ENCODE measurements at places on chromosomes 7 and 10.
A peak's percentile ranks its signal among the peaks of the same experiment; 100 is the strongest.

DNA sequence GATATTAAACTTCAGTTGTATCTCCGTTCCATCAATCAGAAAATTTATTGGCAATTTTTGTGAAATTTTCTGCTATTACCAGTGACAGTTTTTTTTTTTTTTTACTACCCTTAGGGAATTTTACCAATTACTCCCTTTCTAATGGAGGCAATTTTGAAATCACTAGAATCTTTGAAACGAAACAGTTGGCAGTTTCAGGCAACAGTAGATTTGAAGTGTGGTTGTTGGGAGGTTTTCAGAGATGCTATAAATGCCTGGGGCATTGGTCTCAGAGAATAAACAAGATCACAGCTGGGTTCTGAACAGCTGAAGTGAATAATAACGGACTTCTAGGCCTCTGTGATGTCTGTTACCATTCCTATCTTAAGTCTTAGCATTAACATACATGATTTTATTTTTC lies 535.9 kb upstream of the POT1 start:
- no peak for DNase-seq

GRCh38 chr7:155889636-155890511 lies 77.6 kb upstream of the SHH start:
- DNase-seq, result no peak

- DNase-seq, result no peak
Observed at GRCh38 chr10:817371-817770, 114.1 kb downstream of the LARP4B start.

- no peak for DNase-seq
Observed at GRCh38 chr10:121610798-121611323, 12.6 kb upstream of the FGFR2 start.

- no peak for DNase-seq
Observed at GRCh38 chr10:17227367-17228090, 512 bp upstream of the VIM start.

- DNase-seq, result no peak
Observed at GRCh38 chr10:680745-681144, 8.7 kb downstream of the DIP2C start.

DNA sequence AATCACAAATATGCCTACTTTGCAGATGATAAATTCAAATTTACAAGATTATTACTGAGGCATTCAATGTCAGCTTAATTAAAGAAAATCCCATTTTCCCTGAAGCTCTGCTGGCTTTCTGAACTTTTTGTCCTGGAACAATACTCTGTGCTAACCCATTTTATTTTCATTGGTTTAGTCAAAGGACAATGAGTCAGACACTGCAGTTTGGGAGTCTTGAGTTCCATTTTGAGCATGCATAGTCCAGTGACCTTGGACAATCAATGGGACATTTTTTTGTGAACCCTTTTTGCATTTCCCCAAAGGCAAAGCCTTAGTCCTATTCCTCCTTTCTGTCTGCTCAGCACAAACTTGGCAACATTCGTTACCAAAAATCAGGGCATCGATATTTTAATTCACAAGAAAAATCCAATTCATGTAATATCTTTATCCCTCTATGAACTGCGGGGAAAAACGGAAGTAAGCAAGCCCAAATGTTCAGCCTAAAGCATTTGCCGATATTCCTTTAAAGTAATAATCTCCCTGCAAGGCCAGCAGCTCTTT lies 339.8 kb downstream of the RNLS start:
- no peak for DNase-seq

- no peak for DNase-seq
Observed at GRCh38 chr10:32556783-32557395, 110.9 kb downstream of the CCDC7 start.

DNA sequence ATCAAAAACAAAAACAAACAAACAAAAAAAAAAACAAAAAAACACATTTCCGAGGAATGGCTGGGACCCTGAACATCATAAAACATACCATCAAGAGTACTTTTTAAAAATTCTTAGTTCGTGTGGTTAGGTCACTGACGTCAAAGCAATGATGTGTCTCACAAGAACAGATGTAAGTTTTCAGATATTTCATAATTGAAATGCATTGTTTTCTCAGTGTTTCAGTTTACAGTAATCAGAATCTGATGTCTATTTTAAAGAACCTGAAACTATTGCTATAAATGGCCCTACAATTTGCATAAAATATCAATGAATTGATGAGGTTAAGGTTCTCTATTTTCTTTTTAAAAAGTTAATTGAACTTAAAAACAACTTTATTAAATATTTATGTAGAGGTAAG lies 103.7 kb upstream of the HGF start:
- no peak for DNase-seq

GRCh38 chr7:35253460-35253709 lies 515 bp downstream of the TBX20 start:
- no peak for DNase-seq

GRCh38 chr10:62626079-62626478 lies 178.4 kb upstream of the ADO start:
- DNase-seq, result no peak

DNA sequence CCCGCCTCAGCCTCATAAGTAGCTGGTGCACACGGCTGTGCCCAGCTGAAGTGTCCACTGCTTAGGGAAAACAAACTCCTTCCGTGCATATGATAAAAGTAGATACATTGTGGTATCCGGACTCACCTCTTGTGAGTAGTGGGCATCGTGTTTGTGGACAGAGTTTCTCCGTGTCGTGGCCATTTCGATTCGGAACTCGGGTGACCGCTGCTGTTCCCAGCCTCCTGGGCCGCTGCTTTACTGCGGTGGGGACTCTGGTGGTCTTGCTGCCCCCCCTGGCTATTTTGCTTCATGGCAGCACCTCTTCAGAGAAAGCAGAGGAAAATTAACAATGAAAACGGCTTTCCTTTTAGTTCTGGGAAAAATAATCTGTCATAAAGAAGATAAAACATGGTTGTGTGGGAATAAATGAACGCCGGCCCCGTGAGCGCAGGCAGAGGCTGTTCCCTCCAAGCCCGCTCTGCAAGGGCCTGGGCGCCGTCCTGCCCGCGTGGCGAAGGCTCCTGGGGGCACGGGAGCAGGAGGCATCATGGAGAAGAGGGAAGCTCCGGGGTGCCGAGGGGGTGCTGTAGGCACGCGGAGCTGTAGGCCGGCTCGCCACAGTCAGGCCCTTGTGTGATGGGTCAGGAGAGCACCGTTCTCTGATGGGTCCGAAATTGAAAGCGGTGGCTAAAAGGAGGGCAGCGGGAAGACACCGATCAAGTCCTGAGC lies 107.4 kb downstream of the ACTR3B start:
- no peak for DNase-seq

DNA sequence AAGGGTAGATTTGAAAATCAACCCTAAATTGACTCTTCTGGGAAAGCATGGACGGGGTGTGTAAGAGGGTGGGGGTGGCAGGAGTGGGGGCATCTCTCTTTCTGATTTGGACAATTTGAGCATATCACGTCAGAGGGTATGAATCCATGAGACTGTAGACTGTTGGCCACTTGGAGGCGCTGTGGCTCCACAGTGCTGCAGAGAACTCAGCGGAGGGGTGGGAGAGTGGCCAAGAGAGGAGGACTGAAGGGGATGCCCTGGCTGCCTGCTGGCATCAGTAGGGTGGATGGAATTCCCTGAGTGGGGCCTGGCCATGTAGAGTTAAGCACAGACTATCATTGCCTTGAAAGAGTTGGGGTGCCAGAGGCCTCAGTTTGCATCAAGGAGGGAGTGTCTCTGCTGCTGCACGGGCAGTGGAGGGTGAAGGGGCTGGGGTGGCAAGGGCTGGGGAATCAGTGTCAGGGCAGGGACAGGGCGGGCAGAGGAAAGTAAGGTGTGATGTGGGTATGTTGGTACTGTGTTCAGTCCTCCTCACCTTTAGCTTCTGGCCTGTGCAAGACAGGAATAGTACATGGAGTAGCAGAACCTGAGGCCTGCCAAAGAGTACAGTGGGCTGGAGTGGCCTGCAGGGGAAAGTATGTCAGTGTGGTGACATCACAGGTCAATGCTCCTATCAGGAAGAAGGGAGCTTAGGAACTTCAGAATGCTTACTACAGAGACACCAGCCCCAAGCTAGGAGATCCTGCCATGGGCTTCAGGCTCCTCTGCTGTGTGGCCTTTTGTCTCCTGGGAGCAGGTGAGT lies 133.5 kb upstream of the PRSS58 start:
- no peak for DNase-seq

- DNase-seq, result no peak
Observed at GRCh38 chr10:43219848-43220247, 47.0 kb downstream of the RASGEF1A start.

GRCh38 chr10:123996302-123996701 lies 97.1 kb downstream of the CHST15 start:
- no peak for DNase-seq

GRCh38 chr7:22576612-22577469 lies 76.9 kb upstream of the STEAP1B start:
- no peak for DNase-seq

DNA sequence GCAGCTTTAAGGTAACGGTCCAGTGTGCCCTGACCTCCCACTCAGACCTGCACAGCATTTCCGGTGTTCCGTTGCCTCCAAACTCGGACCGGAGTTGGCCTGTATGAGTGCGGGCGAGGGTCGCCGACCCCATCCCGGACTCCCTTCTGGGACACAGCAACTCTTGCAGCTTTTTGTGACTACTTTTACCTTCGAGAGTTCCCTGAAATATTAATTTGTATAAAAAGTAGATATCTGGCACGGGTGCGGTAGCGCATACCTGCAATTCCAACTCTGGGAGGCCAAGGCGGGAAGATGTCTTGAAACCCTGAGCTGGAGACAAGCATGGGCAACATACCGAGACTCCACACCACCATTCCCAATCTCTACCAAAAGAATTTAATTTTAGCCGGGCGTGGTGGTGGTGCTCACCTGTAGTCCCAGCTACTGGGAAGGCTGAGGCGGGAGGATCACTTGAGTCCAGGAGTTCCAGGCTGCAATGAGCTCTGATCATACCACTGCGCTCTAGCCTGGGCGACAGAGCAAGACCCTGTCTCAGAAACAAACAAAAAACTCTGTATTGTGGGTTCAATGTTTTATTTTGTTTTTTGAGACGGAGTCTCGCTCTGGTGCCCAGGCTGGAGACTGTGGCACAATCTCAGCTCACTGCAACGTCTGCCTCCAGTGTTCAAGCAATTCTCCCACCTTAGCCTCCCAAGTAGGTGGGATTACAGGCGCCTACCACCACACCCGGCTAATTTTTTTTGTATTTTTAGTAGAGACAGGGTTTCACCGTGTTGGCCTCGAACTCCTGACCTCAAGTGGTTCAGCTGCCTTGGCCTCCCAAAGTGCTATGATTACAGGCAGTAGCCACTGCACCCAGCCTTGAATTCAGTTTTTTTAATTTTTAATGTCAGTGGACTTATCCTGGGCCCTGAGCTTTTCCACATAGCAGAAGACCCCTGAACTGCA lies 1.1 kb upstream of the PPP1R35 start:
- no peak for DNase-seq

DNA sequence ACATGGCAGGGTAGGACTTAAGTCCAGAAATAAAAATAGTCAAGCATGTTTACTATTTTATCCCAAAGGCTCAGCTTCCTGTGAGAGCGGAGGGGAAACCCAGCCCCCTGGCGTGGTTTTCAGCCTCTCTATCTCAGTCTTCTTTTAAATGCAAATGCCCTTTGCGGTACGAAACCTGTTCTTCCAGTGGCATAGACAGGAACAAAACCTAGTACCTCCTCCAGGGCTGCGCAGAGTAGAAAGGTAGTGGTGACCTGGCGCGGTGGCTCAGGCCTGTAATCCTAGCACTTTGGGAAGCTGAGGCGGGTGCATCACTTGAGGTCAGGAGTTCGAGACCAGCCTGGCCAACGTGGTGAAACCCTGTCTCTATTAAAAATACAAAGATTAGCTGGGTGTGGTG lies 181.3 kb upstream of the FOXK1 start:
- no peak for DNase-seq

DNA sequence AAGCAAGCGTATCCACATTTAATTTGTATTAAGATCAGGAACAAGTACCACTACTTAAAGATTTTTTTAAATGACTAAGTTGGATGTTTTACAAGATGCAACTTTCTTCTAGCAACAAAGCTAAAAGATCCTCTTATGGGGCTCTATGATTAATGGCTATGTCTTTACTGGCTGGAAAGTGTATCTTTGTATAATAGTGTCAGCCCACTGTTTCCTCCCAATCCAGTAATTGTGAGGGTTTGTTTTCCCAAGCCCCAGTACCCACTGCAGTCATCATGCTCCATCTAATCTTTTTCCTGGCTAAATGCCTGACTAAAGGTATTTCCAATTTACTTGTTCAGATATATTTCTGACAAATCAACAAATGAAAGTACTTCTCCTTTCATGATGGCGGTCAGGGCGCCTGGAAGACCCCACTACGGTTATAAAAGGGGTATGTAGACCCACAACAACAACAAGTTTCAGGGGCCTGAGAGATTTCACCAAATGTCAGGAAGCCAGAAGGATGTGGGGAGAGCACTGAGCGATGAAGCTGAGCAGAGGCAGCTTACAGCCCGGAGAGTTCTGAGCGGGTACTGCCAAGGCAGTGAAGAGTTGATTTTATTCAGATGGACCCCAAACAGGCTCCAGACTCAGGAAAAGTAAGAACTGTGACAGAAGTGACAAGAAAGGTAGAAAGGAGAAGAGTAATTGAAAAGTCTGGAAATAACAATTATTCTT lies 222.6 kb upstream of the KLF14 start:
- no peak for DNase-seq

- DNase-seq, result no peak
Observed at GRCh38 chr10:5782174-5782573, 31.1 kb downstream of the GDI2 start.

GRCh38 chr10:125265579-125265955 lies 105.2 kb upstream of the CTBP2 start:
- DNase-seq, result no peak

- peak; percentile 21 for DNase-seq
Observed at GRCh38 chr10:11863353-11864109, 40.4 kb downstream of the PROSER2 start.

DNA sequence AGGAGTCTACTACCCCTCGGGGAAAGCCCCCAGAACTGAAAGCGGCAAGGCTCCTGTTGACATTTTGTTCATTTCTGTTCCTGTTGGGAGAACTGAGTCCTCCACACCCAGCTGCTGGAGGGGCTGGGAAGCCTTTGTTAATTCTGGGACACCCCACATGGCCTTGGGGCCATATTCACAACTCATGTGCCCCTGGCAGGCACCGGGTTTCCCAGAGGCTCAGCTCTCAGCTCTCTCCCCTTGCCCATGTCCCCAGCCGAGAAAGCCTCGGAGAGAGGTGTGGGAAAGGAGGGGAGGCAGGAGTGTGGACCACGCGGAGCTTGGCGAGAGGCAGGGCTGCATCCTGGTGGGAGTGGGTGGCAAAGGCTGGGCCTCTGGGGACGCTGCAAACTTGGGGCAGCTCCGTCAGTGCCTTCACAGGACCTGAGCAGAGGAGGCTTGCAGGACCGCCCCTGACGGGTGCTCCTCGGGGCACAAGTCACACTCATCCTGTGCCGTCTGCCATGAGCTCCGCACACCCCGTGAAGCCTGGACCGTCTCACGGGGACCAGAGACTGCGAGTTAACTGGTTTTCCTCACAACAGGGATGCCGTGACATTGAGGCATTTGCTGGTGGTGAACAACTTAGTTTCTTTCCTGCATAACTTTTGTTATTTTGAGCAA lies 140.9 kb downstream of the DNAJB6 start:
- DNase-seq, result no peak

Measured in stimulated activated CD8-positive, alpha-beta memory T cell treated with anti-CD3 and anti-CD28 coated beads, Interleukin-4, amount 100 ng/mL, for 1 hour (primary cell).